Fibroblast of skin of right quadriceps (primary cell): ENCODE measurements at places on chromosomes 5 and 9.

DNA sequence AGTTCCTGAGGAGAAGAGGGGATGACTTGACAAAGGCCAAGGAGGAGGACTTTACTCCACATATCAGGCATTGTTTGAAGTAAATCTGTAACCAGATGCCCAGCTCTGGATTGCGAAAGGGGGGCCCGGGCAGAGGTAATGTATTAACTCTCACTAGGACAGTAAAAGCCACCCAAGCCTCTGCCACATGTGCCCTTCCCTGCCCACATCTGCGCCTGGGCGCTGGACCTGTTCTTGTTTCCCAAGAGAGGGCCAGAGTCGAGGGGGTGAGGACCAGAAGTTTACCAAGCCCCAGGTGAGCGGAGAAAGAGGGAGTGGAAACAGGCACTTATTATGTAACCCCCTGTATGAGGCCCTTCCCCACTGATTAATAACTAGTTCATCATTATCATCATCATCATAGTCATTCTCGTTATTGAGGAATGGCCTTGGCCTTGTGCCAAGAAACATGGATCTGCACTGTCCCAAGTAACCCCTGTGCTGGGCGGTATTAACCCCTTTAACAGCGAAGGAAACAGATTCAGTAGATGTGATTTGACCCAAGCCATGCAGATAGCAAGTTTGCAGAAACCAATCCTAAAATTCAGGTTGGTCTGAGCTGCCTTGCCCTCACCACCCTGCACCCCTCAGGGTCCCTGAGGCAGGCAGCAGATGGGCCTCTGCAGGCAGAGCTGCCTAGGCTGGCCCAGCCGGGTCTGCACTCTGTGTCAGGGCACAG lies at the start of gene SLC23A1:
TSS of gene SLC23A1 (minus strand) at position 23 of the 718 bp plus-strand sequence. CDS start 44 bp downstream, outside the sequence.
- DNase-seq: no peak

GRCh38 chr9:68961587-68961986 lies 52.3 kb downstream of the PRKACG start:
- no peak for DNase-seq

- DNase-seq: no peak
These were observed 100.5 kb upstream of the DAB2 start for GRCh38 chr5:39525271-39525670.

- DNase-seq: no peak
These were observed 56.0 kb downstream of the HMCN2 start for GRCh38 chr9:130321539-130321938.

DNA sequence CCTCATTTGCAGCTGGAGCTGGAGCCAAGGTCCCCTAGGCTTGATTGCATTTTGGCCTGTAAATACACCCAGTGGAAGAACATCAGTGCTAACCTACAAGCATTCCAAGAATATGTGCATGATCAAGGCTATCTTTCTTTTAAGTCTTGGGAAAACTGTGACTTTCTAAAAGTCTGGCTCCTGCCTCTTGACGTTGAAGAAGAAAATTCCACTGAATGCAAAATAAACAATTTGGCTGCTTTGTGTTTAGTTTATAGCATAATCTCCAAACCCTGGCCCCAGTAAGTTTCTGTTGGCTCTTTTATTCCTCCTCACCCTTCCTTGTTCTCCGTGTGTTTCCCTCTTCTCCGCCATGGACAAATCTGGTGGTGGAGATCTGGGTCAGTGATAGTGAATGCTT lies 109.3 kb upstream of the TLE1 start:
- DNase-seq: no peak

- DNase-seq: no peak
These were observed 1055.9 kb downstream of the NR2F1-AS1 start for GRCh38 chr5:92525131-92525530.

DNA sequence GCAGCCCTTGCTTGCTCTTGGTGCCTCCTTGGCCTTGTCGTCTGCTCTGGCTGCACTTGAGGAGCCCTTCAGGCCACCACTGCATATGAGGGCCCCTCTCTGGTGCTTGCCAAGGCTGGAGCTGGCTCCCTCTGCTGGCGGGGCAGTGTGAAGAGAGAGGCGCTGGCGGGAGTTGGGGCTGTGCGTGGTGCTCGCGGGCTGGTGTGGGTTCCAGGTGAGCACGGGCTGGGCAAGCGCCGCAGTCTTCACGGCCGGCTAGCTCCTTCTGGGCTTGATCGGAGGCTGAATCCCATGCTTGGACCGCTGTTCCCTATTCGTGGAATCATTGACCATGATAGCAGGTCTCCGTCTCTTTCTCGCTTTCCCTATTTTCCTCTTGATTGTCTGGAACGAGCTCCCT lies 56.5 kb downstream of the XRCC4 start:
- no peak for DNase-seq

DNA sequence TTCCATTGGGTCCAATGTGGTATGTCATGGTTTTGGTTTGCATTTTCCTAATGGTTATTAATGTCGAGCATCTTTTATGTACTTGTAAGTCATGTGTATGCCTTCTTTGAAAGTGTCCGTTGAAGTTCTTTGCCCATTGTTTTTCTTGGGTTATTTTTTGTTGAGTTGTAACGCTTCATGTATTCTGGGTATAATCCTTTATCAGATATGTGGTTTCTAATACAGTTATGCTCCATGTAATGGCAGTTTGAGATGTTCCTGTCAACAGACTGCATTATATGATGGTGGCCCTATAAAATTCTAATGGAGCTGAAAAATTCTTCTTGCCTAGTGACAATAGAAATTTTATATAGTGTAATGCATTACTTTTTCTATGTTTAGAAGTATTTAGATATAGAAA lies 17.2 kb downstream of the RIC1 start:
- no peak for DNase-seq

GRCh38 chr5:67315082-67315989 lies 118.7 kb upstream of the CD180 start:
- DNase-seq: peak; percentile 69

DNA sequence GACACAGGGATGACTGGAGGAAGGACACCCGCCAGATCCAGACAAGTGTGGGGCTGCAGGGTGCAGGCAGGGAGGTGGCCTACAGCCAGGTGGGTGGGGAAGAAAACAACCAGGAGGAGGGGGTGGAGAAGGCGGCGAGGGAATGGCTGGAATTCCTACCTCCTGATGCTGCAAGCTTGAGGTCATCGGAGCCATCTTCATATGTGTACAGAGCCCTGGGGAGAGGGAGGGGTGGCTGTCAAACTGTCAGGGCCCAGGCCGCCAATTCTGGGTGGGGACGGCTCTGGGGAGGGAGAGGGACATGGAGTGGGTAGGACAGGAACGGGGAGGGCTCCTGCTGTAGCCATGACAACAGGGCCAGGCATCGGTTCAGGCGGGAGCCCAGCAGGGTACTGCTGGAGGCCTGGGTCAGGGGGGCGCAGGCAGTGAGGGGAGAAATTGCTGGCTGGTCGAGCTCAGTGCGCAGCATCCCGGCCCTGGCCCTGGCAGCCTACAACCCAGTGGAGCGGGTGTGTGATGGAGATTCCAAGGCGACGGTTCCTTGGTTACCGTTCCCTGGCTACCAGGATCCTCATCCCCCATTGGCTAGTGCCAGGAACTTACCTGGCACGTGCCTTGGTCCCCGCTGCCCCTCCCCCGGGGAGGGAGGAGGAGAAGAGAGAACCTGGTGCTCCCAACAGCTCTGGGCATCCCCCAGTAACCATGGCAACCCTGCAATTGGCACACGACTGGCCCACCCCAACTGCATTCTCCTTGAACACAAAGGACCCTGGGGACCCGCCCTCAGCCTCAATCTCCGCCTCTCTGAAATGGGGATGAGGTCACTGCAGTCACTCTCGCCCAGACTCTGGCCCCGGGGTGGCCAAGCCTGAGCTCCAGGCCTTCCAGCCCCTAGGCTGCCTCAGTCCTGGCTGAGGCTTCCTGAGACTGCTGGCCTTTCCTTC lies 4.5 kb downstream of the DBN1 start:
- DNase-seq: peak; percentile 70

DNA sequence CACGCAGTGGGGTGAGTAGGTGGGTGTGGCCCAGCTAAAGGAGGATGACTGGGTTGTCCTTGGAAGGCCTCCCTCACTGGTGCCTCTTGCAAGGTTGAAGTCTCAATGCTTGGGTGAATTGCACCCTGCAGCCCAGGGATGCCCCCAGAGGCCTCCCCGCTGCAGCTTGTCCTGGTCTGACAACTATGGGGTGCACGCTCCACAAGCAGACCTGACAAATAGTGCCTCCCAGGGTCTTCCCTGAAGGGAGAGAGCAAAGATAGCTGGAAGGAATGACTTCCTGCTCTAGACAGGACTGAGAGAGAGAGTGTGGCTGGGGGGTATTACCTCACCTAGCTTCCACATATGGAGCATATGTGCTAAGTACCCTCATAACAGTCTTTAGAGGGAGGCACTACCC lies 1.7 kb downstream of the PSD2 start:
- DNase-seq: no peak

GRCh38 chr5:58117542-58117941 lies 342.3 kb downstream of the PLK2 start:
- DNase-seq: no peak

DNA sequence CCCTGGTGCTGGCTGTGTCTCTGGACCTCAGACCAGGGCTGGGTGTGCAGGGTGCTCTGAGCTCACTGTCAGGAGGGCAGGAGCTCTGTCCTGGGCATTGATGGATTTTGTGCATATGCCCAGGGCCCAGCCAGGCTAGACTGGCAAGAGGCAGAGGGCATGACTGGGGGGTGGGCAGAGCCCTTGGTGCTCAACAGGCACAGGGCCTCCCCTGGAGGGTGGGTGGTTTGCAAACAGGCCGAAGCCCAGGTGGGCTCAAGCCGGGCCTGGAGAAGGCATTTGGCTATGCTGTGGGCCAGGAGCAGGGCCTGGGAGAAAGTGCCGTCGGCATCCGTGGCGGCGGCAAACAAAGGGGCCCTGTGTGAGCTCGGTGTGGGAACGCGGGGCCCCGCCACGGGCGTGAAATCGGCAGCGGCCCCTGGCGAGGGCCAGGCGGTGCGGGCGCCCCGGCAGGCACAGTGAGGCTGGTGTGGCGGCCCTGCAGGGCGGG lies 1.9 kb upstream of the NRARP start:
- no peak for DNase-seq

- no peak for DNase-seq
These were observed 60.8 kb downstream of the DMXL1 start for GRCh38 chr5:119131530-119132304.

GRCh38 chr5:151447174-151448037 lies at the start of gene SLC36A1:
Gene SLC36A1 (plus strand): TSS chr5:151447603. CDS start chr5:151458793, 11,190 bp downstream.
- peak; percentile 88 for DNase-seq

GRCh38 chr9:126299706-126300276 lies 26.8 kb upstream of the MVB12B start:
- DNase-seq: no peak

DNA sequence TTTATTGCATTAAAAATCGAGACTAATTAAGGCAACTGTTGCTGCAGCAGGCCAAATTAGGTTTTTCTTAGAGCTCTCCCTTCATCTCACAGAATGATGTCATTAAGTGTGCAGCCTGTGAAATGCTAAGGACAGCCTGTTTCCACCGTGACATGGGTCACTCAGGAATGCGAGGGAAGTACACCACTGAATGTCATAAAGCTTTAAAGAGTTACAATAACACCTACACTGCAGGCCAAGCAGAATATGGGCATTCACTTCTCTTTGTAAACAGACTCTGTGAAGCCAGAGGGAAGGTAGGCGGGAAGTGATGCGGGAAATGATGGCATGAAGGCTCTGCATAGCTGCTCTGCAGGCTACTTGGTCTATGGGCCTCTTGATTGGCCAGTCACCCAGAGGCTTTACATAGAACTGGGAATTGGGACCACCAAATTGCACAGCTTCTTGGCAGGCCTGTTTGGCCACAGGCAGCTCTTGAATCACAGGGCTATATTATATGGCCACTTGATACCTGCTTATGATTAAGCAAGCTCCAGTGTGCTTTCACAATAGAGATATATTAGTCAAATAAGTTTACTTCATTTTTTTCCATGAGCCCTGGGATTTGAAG lies 28.4 kb upstream of the AOPEP start:
- peak; percentile 82 for DNase-seq

DNA sequence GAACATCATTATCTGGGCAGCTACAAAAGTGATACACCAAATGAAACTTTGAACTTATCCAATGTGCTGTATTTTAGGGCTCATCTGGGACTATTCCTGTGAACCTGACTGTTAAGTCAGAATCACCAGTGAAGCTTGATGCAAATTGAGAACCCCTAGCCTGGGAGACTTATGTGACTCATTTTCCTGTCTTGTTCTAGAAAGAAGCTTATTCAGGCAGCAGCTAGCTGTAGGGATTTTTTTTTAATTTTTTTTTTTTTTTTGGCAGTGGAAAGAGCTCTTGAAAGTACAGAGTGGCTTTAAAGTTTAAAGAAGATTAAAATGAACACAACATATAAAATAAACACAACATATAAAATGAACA lies 81.1 kb upstream of the TNFAIP8 start:
- DNase-seq: peak; percentile 75

DNA sequence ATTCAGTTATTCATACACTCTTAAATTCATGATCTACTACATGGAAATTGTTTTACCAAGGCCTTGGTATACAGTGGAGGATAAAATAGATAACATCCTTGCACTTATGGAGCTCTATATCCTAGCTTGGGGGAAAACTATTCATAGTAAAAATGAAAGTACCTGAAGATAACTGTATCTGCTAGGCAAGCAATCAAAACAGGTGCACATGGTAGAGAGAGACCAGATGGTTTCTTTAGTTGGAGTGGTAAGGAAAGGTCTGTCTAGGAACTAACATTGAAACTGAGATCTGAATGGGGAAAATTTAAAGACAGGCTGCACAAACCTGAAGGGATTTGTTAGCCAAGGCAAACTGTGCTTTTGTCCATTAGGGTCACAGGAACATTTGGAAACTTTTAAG lies 11.1 kb upstream of the SLCO4C1 start:
- no peak for DNase-seq

GRCh38 chr5:54398191-54398590 lies 57.3 kb upstream of the HSPB3 start:
- DNase-seq: no peak

DNA sequence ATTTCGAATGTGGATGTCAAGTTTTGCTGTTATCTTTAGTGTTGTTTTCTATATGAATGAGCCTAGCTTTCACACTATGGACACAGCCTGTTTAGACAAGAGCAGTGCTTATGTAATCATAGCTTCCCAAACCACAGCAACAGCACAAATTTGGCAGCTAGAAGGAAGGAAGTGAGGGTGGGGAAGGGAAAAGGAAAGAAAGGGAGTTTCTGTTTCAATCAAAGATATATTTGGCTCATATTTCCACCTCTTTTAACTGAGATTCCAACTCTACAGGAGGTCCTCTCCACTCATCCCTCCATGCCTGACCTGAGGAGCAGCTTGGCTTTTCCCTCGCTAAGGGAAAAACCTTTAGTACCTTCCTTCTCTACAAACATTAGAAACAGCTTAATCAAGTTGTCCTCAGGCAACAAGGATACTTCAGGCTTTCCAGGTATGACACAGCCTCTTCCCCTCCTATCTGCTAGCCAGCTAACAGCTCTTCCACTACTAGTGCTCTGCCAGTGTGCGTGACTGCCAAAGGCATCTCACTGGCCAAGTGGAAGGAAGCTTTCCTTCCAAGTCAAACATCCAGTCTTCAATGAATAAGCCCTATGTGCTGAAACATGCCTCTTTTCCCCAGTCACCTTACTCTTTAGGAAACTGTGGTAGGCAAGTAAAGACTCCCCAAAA lies 268.6 kb upstream of the PTGER4 start:
- peak; percentile 61 for DNase-seq

GRCh38 chr9:88184976-88185375 lies 46.7 kb upstream of the SPATA31C2 start:
- DNase-seq: no peak
